Uterus (tissue), 4 donors: ENCODE measurements at places on chromosomes 16 and 17. TPM values are rescaled to one million over a fixed set of nuclear protein-coding genes. Genes with fewer than 3 reads are reported as not detected.

GRCh38 chr17:71713846-71714245, 407.0 kb upstream of the SOX9 start:
- no peak for DNase-seq

GRCh38 chr17:81664051-81664470, 2.3 kb downstream of the OXLD1 start:
- no peak for DNase-seq

DNA sequence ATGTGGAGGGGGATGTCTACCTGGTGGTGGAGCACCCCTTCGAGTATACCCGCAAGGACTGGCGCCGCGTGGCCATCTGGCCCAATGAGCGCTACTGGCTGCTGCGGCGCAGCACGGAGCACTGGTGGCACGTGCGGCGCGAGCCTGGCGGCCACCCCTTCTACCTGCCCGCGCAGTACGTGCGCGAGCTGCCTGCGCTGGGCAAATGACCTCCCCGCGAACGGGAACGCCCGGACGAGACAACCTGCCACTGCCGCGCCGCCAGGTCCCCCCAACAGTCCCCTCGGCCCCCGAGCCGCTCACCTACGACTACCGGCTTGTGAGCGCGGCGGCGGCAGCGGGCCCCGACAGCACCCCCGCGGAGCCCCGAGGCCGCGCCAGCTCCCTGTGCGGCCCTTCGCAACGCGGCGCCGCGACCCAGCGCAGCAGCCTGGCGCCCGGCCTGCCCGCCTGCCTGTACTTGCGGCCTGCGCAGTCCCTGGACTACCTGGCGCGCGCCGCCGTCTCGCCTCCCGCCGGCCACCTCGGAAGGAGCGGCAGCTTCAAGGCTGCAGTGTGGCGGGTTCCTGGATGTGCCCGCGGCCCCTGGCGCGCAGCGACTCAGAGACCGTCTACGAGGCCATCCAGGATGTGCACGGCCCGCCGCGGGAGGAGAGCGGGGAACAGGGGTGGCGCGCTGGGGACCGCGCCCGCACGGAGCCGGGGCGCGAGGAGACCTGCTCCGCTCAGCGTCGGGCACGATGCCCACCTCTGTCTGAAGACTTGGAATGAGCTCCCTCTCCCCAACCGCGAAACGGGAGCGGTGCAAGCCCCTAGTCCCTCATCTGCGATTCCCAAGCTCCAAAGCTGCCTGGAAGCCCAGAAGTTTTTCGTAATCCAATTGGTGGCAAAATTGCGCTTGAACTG, 48.7 kb upstream of the AMZ2 start:
- DNase-seq = no peak

GRCh38 chr16:28529124-28529523, 9.7 kb downstream of the NUPR1 start:
- DNase-seq = no peak

- DNase-seq = no peak
Observed at GRCh38 chr17:61794242-61794641, 69.1 kb downstream of the BRIP1 start.

DNA sequence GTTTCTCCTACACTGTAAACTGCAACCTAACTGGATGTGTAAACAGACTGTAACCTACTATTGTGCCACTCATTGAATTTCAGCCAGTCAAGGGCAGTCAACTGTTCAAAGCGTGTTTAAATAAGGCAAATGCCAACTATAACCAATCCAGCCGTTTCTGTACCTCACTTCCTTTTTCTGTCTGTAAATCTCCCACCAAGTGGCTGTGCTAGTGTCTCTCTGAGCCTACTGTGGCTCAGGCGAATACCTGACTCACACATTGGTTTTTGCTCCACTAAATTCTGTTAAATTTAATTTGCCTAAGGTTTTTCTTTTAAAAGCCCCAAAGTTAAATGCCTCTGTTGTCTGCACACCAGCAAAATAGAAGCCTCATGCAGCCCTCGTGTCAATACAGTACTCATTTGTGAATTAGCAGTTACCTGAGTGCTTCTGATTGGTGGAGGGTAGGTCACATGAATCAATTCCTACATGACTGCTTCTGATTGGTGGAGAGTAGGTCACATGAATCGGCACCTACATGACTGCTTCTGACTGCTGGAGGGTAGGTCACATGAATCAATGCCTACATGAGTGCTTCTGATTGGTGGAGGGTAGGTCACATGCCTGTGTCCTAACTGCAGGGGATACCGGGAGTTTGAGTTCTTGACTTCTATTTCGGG, 31.1 kb upstream of the CCR7 start:
- DNase-seq = no peak

DNA sequence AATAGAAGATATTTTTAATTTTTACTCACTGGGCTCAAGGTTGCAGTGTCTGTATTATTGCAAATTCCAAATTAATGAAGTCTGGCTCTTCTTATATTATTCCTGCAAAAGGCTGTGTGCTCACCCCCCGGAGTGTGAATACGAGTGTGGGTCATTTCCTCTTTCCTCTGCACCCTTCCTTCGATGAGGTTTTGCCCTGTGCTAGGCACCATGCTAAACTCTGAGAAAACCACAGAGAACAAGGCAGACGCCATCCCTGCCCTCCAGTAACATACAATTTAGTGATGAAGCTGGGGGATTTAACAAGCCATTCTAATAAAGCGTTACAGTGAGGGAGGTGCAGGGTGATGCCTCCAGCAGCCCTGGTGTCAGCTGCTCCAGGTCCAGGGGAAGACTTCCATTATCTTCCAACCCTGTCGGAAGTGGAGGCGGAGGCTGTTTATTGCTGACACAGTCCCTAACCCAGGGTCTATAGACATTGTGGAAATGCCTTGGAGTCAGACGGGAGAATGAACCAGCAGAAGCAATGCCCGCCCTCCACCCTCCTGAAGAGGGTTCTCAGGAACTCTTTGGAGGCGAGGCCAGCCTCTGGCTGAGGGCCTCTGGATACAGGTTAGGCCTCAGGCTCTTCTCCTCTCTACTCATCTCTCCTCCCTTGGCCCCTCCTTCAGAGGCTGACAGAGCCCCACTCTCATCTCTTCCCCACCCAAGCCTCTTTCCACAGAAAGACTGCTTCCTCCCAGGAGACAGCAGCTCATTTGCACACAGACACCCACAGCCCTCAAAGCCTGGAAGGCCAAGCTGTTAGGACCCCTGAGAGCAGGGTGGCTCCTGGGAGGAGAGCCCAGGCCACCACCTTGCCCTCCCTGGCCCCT, 2.0 kb upstream of the ACE start:
- no peak for DNase-seq

GRCh38 chr17:80957461-80957941, 34.1 kb upstream of the CHMP6 start:
- DNase-seq = peak; percentile 16

DNA sequence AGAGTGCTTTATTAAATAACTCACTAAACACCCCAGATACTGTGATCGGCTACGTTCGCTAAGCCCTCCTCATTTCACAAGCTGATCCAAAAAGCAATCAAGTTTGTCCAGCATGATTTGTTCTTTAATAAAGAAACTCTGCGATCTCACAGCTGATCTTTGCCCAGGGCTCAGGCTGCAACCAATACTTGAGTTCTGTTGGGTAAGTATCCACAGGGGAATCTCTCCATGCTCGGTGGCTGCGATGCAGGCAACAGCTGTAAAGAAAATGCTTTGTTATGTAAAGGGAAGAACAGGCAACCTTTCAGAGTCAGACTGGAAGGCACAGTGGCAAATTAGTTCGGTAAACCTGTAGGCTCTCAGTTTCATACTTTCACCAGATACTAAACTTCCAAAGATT, 67.5 kb downstream of the SHISA6 start:
- DNase-seq = no peak

GRCh38 chr17:58322581-58323185, 5.9 kb downstream of the TSPOAP1 start:
- no peak for DNase-seq

DNA sequence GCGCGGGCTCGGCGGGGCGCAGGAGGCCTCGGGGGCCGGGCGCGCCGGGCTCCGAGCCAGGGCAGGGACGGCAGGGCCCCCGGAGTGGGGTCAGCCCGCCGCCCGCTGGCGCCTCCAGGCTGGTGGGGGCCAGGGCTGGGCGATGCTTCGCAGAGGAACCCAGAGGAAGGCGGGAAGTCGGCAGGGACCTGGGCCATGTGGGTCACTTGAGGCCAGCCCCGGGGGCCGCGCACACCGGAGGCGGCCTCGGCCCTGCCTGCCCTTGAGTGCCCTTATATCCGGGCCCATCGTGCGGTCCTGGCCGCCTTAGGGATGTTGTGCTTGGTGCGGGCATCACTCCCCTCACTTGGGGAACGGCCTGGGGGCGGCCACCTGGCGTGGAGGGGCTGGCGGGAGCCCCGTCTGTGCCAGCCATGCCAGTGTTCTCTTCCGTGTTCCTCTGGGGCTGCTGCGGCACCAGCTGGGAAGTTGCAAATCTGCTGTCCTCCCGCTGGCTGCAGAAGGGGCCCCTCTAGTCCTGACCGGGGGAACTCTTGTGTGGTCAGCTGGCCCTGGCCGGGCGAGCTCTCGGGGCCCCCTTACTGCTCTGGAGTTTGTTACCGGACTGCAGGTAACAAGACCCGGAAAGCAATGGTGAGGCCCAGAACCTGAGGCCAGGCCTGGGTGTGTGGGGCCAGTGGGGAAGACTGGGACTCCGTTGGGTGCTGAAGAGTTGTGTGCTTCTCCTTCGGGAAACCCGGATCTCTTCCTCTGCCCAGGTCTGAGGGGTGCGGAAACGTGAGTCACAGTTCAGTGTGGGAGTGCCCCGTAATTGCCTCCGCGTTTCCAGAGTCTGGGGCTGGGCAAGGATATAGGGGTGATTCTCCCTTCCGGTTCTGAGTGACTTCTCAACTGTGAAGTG, 849 bp downstream of the CAPN15 start:
- DNase-seq = no peak

- DNase-seq = no peak
Observed at GRCh38 chr16:49011901-49012300, 269.7 kb downstream of the CBLN1 start.

MYH2 gene
- not detected for total RNA-seq

C1QTNF1 gene
- 80.8 TPM for total RNA-seq

G6PC1 gene
- total RNA-seq = not detected

SOX15 gene
- 1.1 TPM for total RNA-seq

PLXDC1 gene
- total RNA-seq = 22.9 TPM
